H9 (cell line): ENCODE measurements at places on chromosomes 13 and 19. TPM values are rescaled to one million over a fixed set of nuclear protein-coding genes. Genes with fewer than 3 reads are reported as not detected.

- H3K27me3 ChIP-seq, result no peaks in the 10 kb centered on the region
- H3K36me3 ChIP-seq, result no peaks in the 10 kb centered on the region
- peak within 1 kb of the TSS; percentile 77 for H3K4me3 ChIP-seq
- no peak within 1 kb of the TSS for H3K27ac ChIP-seq
These were observed at the start of gene BBC3 for GRCh38 chr19:47230921-47231214. TSS of gene BBC3 (minus strand) at chr19:47231199. CDS start at chr19:47228431, 2,768 bp downstream.

DNA sequence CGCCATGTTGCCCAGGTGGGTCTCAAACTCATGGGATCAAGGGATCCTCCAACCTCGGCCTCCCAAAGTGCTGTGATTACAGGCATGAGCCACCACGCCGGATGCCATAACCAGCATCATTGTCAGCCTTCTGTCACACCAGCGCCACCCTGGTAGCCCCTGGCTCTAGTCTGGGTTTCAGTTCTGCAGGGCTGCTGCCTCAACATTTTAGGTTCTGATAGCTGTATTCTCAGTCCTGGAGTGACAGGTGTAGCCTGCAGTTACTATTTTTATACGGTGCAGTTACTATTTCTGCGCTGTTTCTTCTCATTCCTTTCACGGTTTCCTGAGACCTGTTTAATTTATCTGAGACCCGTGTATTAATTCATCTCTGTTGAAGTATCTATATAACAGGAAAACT, 57.1 kb downstream of the TRPM4 start:
- H3K4me3 ChIP-seq, result no peak overlapping the region
- no peak for DNase-seq
- H3K27ac ChIP-seq, result no peak overlapping the region
- 0 out of 2 replicates have a peak, but pooled peaks cover 3% of the 10 kb centered on the region for H3K4me1 ChIP-seq
- H3K27me3 ChIP-seq, result no peaks in the 10 kb centered on the region
- H3K36me3 ChIP-seq, result no peaks in the 10 kb centered on the region

GRCh38 chr19:17234911-17235299, 8.9 kb downstream of the OCEL1 start:
- H3K4me3 ChIP-seq, result peak overlapping the region; percentile 81
- no peak overlapping the region for H3K27ac ChIP-seq
- H3K36me3 ChIP-seq, result peaks cover 48% of the 10 kb centered on the region

DNA sequence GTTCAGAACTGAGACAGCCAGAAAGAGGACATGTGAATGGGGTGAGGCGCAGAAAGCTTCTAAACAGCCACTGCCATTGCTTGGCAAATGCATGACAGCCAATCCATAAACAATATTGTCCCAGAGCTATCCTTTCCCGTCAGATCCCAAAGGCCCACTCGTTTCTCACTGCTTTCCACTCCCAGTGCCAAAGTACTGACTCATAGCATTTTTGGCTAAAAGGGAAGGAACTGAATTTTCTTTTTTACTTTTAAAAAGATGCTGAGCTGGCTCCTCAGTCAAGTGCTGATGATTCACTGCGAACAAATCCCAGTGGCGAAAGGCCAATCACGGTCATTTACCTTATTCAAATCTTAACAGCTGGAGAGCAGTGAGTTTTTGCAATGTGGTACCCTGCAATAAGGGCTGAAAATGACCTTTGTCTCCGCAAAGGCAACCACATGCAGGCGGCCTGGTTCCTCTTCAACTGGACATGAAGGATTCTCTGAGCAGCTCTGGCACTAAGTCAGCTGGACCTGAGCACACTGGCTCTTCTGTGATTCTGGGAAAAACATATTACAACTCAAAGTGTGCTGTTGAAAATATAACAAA, 151.7 kb downstream of the DCLK1 start:
- no peaks in the 10 kb centered on the region for H3K27me3 ChIP-seq
- H3K4me3 ChIP-seq, result no peak overlapping the region
- H3K4me1 ChIP-seq, result no peaks in the 10 kb centered on the region; the same call in 1 of the 2 replicates
- no peak overlapping the region for H3K27ac ChIP-seq
- no peak for DNase-seq

- no peaks in the 10 kb centered on the region for H3K36me3 ChIP-seq
- no peaks in the 10 kb centered on the region; the same call in 1 of the 2 replicates for H3K4me1 ChIP-seq
- H3K27me3 ChIP-seq, result peaks cover 10% of the 10 kb centered on the region; the same call in 1 of the 2 replicates
- DNase-seq, result peak; percentile 81
- peak overlapping the region; percentile 71 for H3K4me3 ChIP-seq
- no peak overlapping the region for H3K27ac ChIP-seq
These were observed 20.2 kb upstream of the ERVV-1 start for GRCh38 chr19:52993342-52994178.

- no peaks in the 10 kb centered on the region for H3K4me1 ChIP-seq
- no peak overlapping the region for H3K27ac ChIP-seq
- H3K4me3 ChIP-seq, result no peak overlapping the region
- H3K36me3 ChIP-seq, result no peaks in the 10 kb centered on the region
- no peak for DNase-seq
- H3K27me3 ChIP-seq, result no peaks in the 10 kb centered on the region
These were observed 141.2 kb downstream of the LHFPL6 start for GRCh38 chr13:39461685-39462266.

DNA sequence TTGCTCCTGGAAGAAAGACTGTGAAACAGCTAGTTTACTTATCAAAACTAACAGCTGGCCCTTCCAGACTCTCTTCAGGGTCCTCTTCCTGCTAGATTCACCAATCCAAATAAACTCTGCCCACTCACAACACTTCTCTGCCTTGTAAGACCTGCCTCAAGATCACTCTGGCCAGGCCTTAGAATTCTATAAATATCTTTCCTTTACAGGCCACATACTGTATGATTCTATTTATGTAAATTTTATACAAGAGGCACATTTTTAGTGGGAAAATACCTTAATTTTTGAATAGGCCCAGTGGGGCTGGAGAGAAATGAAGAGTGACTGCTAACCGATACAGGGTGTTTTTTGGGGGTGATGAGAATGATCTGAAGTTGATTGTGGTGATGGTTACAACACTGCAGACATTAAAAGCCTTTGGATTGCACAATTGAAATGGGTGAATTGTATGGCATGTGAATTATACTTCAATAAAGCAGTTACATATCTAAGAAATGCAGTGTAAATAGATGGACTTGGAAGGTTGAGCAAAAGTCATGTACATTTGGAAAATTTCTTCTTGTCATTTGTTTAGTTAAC, 141.8 kb downstream of the GPC5 start:
- no peak overlapping the region for H3K4me3 ChIP-seq
- DNase-seq, result no peak
- no peaks in the 10 kb centered on the region for H3K27me3 ChIP-seq
- H3K27ac ChIP-seq, result no peak overlapping the region

SLITRK1 gene
- total RNA-seq, result 0.20 and 0.24 TPM in 2 replicates

DNA sequence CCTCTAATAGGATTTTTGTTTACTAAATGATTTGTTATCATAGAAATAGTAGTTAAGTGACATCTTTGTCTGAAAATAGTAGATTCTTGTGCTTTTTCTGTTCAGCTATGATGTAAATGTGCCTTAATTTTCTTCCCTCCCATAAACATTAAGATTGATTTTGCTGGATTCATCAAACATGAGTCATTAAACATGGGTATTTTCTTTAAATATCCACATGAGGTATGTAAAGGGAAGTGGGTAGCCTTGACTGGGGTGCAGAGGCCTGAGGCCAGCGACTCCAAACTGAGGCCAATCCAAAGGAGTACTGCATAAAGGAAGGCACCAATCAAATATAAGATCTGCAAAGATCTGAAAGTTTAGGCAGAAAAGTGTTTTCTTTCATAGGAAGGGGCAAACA, 3.7 kb downstream of the ZNF136 start:
- no peak for DNase-seq
- H3K27ac ChIP-seq, result no peak overlapping the region
- no peaks in the 10 kb centered on the region for H3K27me3 ChIP-seq
- H3K4me1 ChIP-seq, result no peaks in the 10 kb centered on the region

- no peak overlapping the region for H3K27ac ChIP-seq
- DNase-seq, result no peak
- H3K4me1 ChIP-seq, result no peaks in the 10 kb centered on the region; the same call in 1 of the 2 replicates
- H3K4me3 ChIP-seq, result no peak overlapping the region
- no peaks in the 10 kb centered on the region for H3K27me3 ChIP-seq
- no peaks in the 10 kb centered on the region for H3K36me3 ChIP-seq
These were observed 490.2 kb downstream of the FOXO1 start for GRCh38 chr13:40176242-40176641.

DNA sequence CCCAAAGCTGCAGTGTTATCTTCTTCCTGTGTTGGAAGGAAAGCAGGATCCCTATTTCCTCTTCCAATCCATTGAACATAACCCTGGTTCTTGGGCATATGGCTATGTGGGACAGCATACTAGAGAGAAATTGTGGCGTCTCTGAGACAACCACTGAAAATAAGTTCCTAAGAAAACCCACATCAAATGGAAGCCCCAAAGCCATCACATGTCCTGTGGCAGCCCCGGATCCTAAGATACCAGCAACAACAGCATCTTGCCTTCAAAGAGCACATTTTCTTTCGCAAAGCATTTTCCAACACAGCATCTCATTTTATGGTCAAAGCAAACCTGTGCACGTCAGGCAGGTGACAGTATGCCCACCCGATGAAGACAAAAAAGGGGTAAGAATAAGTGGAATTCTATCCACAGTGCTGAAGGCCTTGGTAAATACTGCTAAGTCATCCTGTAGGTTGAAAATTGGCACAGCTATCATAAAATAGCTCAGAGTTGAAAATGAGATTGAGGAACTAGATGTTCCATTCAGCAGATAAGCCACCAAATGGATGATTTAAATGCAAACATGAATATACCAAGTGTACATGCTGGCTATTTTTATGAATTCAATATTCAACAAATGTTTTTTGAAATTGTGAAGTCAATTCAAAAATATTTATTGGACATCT, 232.2 kb downstream of the DLEU7 start:
- no peak overlapping the region for H3K27ac ChIP-seq
- H3K4me3 ChIP-seq, result no peak overlapping the region
- no peaks in the 10 kb centered on the region for H3K4me1 ChIP-seq
- H3K36me3 ChIP-seq, result no peaks in the 10 kb centered on the region
- H3K27me3 ChIP-seq, result no peaks in the 10 kb centered on the region; the same call in 1 of the 2 replicates
- no peak for DNase-seq

SPACA4 gene
- not detected in 2 replicates for total RNA-seq

GRCh38 chr13:44313674-44314073, 60.0 kb upstream of the SERP2 start:
- no peaks in the 10 kb centered on the region for H3K36me3 ChIP-seq
- H3K27me3 ChIP-seq, result peaks cover 3% of the 10 kb centered on the region; the same call in 1 of the 2 replicates
- H3K4me1 ChIP-seq, result no peaks in the 10 kb centered on the region
- no peak overlapping the region for H3K4me3 ChIP-seq

GRCh38 chr13:104389691-104390090, 1323.5 kb upstream of the SLC10A2 start:
- no peak overlapping the region for H3K27ac ChIP-seq
- no peaks in the 10 kb centered on the region for H3K4me1 ChIP-seq
- no peak overlapping the region for H3K4me3 ChIP-seq
- no peak for DNase-seq
- H3K27me3 ChIP-seq, result no peaks in the 10 kb centered on the region

CEACAM4 gene
- not detected in 2 replicates for total RNA-seq

CGB5 gene
- total RNA-seq, result not detected in 2 replicates

DNA sequence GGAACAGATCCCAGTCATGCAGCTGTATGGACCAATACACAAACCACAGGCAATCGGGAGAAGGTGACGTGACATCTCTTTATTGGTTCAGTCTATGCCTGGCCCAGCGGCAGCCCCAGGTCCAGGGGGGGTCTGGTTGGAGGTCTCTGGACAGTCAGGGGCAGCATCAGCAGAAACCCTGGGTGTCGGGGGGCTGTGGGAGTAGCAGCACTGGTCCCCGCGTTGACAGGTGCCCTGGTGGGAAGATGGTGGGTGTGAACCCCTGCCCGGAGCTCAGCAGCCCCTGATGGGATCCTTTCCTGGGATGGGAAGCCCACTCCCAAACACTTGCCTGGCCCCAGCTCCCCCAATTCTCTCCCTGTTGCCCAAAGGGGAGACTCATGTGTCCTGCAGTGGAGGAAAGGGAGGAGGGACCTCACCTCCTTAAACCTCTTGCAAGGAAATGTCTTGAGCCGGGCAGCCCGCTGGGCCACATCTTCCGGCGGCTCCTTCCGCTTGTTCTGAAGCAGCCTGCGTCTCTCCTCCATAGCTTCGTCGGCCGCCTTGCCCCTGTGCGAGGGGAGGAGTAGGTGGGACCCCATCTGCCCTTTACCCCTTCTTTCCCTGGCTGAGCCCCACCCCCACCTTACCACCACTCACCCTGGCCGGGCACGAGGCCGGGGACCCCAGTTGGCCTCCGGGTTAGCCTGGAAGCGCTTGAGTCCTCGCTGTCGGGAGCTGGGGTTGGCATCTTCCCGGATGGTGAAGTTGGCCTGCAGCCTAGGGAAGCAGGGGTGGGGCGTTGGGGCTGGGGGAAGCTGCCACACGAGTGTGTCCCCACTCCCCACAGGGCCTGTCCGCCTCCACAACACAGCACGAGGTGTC, 2.4 kb upstream of the LYL1 start:
- no peaks in the 10 kb centered on the region for H3K4me1 ChIP-seq
- no peak for DNase-seq
- no peak overlapping the region for H3K27ac ChIP-seq
- H3K27me3 ChIP-seq, result peaks cover 5% of the 10 kb centered on the region; the same call in 1 of the 2 replicates

GRCh38 chr13:110912651-110913051, 2.2 kb downstream of the ANKRD10 start:
- H3K36me3 ChIP-seq, result peaks cover 27% of the 10 kb centered on the region
- no peaks in the 10 kb centered on the region for H3K27me3 ChIP-seq
- peaks cover 16% of the 10 kb centered on the region for H3K4me1 ChIP-seq
- DNase-seq, result no peak
- H3K4me3 ChIP-seq, result peak overlapping the region; percentile 88
- no peak overlapping the region for H3K27ac ChIP-seq

GRCh38 chr19:9823816-9824215, 3.9 kb upstream of the UBL5 start:
- no peak for DNase-seq
- H3K4me1 ChIP-seq, result peaks cover 3% of the 10 kb centered on the region; the same call in 1 of the 2 replicates
- no peak overlapping the region for H3K27ac ChIP-seq
- H3K4me3 ChIP-seq, result no peak overlapping the region
- H3K36me3 ChIP-seq, result peaks cover 11% of the 10 kb centered on the region

C2CD4C gene
- 14.6 and 15.4 TPM in 2 replicates for total RNA-seq

HIPK4 gene
- 0.15 TPM in 1 of 2 replicates, not detected in the other for total RNA-seq

DNA sequence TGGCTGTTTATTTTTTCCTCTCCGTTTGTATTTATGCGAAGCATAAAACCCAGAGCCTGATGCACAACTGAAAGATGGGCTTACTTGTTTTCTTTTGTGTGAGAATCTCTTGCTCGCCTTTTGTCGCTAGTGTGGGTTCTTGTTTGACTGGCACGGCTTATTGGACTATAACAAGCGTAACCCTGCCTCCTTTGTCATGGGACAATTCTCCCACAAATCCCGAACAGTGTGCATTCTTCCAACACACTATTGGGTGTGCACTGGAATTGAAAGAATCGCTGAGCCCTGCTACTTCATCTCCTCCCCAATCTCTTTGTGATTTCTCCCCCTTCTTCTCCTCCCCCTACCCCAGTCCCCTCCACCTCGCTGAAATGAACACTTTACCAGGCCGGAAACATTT, 110.8 kb downstream of the ZIC5 start:
- H3K4me1 ChIP-seq, result peaks cover 16% of the 10 kb centered on the region
- H3K27ac ChIP-seq, result no peak overlapping the region
- no peak for DNase-seq
- H3K4me3 ChIP-seq, result no peak overlapping the region
- H3K36me3 ChIP-seq, result no peaks in the 10 kb centered on the region

KLK4 gene
- 0.48 TPM in 1 of 2 replicates, not detected in the other for total RNA-seq

CPB2 gene
- total RNA-seq, result not detected in 2 replicates

- no peak for DNase-seq
- H3K4me1 ChIP-seq, result peaks cover 5% of the 10 kb centered on the region; the same call in 1 of the 2 replicates
- no peaks in the 10 kb centered on the region for H3K36me3 ChIP-seq
- no peaks in the 10 kb centered on the region; the same call in 1 of the 2 replicates for H3K27me3 ChIP-seq
- H3K4me3 ChIP-seq, result peak within 1 kb of the TSS; percentile 53
These were observed at the start of gene ARHGAP45 for GRCh38 chr19:1066748-1067340. TSS of gene ARHGAP45 (plus strand) at chr19:1067167. CDS start at chr19:1067406, 239 bp downstream.

- H3K27me3 ChIP-seq, result no peaks in the 10 kb centered on the region
- H3K4me1 ChIP-seq, result peaks cover 7% of the 10 kb centered on the region; the same call in 1 of the 2 replicates
- no peaks in the 10 kb centered on the region for H3K36me3 ChIP-seq
- H3K27ac ChIP-seq, result no peak overlapping the region
These were observed 2.8 kb downstream of the SOHLH2 start for GRCh38 chr13:36211567-36211966.
